Ammon's horn (tissue), 1 donor: ENCODE measurements at places on chromosomes 5 and 9.

GRCh38 chr9:85215961-85216360 lies 525.8 kb downstream of the AGTPBP1 start:
- DNase-seq, result no peak

DNA sequence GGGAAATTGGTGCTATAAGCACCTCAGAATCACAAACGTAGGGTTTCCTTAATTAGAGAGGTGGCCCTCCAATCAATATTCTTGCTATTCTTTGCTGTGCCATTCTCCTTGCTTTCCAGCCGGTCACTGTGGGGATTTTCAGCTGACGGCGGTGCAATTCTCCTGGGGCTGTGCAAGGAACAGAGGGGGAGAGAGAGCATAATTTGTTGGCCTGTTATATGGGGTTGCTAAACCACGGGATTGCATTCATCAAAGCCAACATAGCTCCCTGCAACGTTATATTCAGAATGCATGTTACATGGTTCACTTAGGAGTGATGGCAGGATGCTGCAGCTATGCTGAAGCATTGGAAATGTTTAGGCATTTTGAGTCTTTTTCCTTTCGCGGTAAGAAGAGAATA lies 441.3 kb upstream of the CLINT1 start:
- no peak for DNase-seq

DNA sequence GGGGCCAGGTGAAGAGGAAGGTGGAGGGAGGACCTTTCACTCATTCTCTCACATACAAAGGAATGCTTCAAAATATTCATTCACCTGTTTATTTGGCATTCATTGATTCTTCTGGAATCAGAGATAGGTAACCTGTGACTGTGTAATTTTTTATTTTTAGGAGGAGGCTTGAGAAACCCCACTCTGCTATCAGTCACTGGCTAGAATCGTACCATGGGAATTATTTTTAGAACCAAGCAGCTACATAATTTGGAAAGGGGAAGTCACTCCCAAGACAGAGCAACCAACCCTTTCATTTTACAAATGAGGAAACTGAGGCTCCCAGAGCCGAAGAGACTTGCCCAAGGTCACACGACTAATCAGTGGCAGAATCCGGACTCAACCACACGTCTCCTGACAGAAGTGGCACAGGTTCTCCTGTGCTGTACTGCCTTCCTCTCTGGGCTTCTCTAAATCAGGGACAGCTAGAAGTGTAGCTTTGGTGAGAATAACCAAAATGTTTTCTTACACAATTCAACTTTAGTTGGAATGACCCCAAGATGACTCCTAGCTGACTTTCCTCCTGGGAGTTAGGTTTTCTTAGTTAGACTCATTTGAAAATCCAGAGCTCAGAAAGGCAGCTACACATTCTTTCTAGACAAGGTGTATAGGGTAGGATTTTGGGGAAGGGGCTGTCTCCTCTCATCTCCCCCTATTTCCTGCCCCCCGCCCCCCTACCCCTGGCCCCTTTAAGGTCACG lies 264.3 kb upstream of the PANK3 start:
- DNase-seq, result no peak

- no peak for DNase-seq
Measured at GRCh38 chr5:63743096-63743798, 219.0 kb downstream of the HTR1A start.

GRCh38 chr5:38154615-38155204 lies 103.6 kb upstream of the EGFLAM start:
- no peak for DNase-seq

- DNase-seq, result no peak
Measured at GRCh38 chr5:159061834-159062474, 37.8 kb downstream of the EBF1 start.

DNA sequence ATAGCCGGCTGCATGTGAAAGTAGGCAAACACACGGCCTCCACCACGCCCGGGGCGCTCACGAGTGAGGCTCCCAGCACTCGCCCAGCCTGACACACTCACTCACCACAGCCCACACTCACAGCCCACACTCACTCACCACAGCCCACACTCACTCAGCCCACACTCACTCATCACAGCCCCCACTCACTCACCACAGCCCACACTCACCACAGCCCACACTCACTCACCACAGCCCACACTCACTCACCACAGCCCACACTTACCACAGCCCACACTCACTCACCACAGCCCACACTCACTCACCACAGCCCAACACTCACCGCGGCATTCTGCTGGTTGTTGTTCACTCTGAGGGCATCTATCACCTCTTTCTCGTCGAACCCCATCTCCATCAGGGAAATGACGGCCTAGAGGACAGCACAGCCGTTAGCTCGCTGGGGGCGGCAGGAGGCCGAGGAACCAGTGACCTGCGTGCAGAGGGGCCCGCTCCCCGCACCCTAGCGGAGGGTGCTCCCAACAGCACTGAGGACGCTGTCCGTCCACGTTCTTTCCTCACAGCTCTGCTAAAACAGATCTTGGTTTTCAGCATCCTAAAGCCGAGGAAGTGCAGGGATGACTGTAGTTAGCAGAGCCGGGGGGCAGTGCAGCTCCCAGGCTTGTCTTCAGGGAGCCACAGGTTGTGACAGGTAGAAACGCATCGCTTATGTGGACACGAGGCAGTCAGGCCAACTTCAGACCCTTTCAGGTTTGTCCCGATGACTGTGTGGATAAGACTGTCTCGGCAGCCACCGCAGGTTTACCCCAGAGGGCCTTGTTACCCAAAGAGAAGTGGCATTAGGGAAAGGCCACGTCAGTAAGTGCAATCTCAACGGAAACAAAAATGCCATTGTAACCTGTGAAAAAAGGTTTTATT lies 21.6 kb downstream of the UBAC1 start:
- DNase-seq, result no peak

DNA sequence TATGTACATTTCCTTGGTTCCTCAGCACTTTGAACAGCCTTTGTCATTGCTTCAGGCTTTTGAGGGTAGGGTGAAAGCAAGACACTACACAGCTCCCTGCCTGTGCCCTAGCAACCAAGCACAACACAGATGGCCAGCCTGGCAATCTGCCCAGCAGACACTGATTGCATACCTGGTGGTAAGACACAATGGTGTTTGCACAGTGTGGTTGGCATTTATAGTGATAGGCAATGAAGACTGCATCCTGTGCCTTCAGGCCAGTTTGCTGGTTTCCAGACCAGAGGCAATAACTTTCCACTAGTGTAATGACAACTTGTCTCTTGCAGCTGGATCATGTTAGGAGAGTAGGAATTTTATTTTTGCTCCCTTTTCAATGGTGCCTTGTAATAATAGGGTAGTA lies 144.5 kb upstream of the TNC start:
- DNase-seq, result peak; percentile 45

DNA sequence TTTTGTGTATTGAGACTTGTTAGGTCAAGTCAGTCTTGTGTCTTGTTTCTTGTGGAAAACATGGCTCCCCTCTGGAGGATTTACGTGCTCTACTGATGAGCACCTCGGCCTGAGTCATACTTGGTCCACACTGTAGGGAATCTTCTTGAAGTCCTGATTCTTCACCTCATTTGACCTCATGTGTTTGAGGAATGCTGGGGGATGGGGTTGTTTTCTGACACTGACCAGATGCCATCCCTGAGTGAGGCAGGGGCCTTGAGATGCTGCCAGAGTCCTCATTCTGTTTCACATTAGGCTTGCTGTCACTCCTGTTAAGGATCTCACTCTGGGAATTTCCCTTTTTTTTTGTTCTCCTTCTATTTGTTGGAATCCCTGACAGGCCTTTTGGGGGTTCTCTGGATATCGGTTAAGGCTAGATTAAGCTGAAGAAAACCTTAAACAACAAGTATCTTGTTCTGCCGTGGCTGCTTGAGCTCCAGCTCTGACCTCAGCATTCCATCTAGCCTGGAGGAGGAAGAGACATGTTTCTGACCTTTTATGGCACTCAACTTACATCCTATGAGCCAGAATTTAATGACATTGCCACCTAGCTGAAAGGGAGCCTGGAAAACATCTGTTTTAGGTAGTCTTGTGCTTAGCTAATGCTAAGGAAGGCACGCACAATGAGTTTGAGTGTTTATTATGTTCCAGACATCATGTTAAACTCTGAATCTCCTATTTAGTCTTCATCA lies 20.6 kb downstream of the TCOF1 start:
- no peak for DNase-seq

GRCh38 chr5:53469946-53470687 lies 10.3 kb upstream of the FST start:
- no peak for DNase-seq

DNA sequence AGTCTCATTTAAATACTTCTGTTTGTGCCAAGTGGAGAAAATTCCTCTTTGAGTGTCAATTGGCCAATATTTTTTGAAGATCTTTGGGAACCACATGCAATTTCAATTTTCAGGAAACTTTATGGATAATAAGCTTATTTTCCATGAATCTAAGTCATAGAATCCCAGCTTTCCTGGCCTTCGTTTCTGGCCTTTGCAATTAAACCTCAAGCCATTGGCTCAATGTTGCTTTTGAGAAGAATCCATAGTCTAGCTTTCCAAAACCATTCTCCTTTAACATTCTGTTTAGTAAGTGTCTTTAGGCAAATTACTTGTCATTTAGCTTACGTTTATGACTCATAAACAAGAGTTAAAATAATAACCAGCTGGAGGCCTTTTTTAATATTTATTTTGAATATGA lies 145.0 kb upstream of the FTMT start:
- DNase-seq, result no peak

DNA sequence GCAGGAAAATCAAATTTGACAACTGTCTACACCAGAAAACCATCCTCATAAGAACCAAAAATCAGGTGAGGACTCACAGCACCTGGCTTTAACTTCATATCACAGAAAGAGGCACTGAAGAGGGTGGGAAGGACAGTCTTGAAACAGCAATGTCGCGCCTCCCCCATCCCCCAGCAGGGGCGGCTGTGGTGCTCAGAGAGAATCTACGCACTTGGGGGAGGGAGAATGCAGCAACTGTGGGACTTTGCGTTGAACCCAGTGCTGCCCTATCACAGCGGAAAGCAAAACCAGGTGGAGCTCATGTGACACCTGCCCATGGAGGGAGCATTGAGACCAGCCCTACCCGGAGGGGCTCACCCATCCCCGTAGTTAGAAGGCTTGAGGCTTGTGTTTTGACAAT lies 191.8 kb downstream of the MSX2 start:
- DNase-seq, result no peak

DNA sequence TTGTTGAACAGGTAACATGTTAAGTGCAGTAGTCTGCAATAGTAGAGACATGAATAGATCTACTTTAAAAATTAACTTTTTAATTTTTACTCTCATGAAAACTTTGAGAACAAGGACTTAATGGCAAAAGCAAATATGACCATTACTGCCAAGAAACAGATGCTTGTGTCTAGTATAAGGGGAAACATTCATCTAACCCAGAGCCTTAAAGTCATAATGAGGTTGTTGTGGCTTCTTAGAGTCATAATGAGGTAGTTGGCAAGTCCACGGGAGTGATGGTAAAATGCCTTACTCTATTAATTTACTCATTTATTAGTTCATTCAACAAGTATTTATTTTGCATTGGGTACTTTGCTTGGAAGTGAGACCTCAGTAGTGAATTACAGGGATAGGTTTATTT lies 71.5 kb downstream of the JAKMIP2 start:
- DNase-seq, result no peak

- no peak for DNase-seq
Measured at GRCh38 chr9:137188086-137188489, 272 bp downstream of the ANAPC2 start.

DNA sequence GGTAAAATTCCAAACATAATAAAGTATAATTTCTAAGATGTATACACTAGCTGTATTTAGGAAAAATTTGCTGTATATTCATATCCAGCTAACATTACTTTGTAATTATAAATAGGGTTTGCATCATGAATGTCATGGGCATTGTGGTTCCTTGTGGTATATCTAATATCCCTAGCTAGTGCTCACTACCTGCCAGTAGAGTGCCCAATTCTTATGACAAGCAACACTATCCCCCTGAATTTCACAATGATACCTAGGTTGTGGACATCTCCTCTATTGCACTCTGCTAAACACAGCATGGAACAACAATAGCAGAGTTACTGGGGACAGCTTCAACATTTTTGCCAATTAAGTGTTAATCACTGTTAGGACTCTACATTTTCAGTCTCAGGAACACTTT lies 1656.5 kb downstream of the EFNA5 start:
- no peak for DNase-seq

DNA sequence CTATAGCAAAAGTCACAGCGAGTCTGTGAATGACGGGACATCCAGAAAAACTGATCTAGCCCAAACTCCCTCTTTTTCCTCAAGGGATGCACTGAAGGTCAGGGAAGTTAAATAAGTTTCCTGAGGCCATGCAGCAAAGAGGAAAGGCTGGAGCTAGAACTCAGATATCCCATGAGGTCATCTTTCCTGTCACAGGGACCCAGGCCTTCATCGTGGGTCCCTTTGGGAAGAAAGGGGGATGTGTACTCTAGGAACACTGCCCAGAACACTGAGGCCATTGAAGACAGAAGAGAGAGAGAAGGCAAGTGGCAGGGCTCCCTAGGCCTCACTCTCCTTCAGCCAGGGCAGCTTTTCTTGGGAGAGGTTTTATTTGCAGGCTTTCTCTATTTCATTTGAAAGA lies 182.0 kb downstream of the EBF1 start:
- no peak for DNase-seq

DNA sequence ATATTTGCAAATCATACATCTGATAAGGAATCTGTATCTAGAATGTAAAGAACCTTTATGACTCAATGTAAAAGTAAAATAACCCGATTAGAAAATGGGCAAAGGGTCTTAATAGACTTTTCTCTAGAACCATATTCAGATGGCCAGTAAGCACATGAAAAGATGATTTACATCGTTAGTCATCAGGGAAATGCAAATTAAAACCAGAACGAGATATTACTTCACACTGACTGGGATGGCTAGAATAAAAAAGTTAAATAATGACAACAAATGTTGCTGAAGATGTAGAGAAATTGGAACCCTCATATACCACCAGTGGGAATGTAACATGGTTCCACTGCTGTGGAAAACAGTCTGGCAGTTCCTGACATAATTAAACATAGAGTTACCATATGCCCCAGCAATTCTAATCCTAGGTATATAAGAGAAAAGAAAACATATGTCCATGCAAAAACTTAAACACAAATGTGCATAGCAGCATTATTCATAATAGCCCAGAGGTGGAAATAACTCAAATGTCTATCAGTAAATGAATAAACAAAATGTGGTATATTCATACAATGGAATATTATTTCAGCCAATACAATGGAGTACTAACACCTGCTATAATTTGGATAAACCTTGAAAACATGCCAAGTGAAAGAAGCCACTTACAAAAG lies 100.4 kb upstream of the MAMDC2 start:
- DNase-seq, result no peak

GRCh38 chr5:73812962-73813588 lies 187.1 kb downstream of the ARHGEF28 start:
- no peak for DNase-seq

- no peak for DNase-seq
Measured at GRCh38 chr5:14464671-14465070, 116.9 kb upstream of the OTULINL start.

- DNase-seq, result no peak
Measured at GRCh38 chr5:111563031-111563822, 50.9 kb upstream of the STARD4 start.

- no peak for DNase-seq
Measured at GRCh38 chr9:10339152-10339551, 273.6 kb downstream of the PTPRD start.
